Pons (tissue), 1 donor: ENCODE measurements at places on chromosomes 5 and 9.

DNA sequence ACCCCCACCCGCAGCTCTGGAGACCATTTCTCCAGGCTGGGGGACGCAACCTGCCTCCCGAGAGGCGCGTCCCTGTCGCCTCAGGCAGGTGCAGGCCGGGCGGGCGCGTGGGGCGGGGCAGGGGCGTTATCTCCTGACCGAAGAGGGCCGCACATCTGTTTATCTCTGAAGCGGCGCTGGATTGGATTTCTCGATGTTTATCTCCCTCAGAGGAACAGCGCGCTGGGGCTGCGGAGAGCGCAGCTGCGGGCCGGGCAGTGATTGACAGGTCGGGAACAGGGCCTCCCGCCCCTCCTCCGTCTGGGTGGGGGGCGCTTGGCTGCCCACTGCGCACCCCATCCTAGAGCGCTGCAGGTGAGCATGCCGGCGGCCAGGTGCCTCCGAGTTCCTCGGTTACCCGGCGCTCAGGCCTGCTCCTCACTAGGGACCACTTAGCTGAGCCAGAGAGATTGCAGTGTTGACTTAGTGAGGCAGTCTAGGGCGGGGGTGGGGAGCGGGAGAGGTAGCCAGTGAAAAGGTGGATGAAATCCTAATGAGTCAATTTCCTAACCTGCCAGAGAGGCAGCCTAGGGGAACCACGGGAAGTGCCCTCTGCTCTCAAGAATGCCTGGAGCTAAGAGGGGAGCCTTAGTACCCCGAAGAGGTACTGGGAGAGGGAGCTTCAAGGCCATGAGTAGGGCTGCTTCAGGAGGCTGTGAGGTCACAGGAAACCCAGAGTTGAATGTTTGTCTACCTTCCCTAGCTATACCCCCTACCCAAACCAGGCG lies 39.6 kb upstream of the TIFAB start:
- no peak for DNase-seq

GRCh38 chr5:142826741-142827492 lies 56.7 kb downstream of the ARHGAP26 start:
- DNase-seq: no peak

- DNase-seq: no peak
These were observed 54.7 kb downstream of the ANGPTL2 start for GRCh38 chr9:127067603-127068220.

DNA sequence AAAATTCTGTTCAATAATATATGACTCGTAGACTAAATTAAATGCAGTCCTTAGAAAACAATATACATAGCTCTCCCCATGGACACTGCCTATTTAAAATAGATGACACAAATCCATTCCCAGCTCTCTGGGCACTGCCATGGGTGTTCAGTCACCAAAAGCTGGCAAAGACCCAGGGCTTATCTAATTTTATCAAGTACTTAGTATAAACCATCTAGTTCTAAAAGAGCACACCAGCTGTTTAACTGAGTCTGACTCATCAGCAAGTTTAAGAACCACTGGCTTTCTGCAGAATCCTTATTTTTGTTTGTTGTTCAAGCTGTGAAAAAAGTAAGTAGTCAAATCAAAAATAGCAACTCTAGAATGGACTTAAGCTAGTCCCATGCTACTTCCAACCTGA lies 107.6 kb downstream of the PLPP1 start:
- no peak for DNase-seq

DNA sequence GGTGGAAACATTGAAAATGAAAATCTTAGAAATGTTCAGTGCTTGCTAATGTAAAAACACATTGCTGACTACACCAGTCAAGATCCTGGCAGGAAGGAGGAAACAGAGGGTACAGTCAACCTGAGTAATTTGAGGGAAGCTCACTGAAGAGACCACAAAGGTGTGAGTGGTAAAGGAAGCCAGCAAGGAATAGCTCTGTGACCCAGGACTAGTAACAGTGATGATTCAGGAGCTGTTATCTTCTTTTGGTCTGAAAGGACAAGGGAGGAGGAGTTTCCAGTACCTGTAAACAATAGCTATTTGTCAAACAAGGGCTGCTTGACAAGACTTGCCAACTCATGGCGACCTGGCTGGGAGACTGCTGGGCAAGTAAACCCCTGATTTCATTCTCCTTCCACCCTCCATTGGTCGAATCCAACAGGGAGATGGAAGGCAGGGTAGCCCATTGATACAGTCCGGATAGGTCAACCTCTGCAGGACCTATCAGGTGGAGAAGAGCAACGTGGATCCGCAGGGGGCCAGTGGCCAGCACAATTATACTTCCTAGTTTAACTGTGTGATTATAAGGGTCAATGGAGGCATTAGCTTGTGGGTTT lies 68.1 kb downstream of the MAMDC2 start:
- DNase-seq: no peak

GRCh38 chr9:33129886-33130881 lies 37.0 kb downstream of the B4GALT1 start:
- peak; percentile 17 for DNase-seq

- DNase-seq: no peak
These were observed 204.7 kb downstream of the PAPPA start for GRCh38 chr9:116358251-116358650.

DNA sequence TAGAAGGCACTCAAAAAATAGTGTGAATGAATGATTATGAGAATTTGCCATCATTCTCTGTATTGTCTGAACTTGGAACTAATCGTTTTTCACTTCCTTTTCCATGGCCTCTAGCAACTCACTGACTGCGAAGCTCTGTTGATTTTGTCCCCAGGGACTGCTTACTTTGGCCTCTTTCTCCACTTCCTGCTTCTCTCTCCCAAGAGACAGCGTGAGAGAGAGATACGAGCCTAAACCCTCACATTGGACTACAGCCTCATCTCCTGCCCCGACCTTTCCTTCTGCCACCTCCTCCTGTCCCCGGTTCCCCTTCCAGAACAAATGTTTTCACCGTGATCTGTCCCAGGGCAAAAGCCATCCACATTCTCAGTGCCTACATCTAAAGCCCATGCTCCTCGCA lies 300.8 kb upstream of the PANK3 start:
- peak; percentile 31 for DNase-seq

GRCh38 chr9:2624051-2624682 lies 2.6 kb downstream of the VLDLR start:
- no peak for DNase-seq

DNA sequence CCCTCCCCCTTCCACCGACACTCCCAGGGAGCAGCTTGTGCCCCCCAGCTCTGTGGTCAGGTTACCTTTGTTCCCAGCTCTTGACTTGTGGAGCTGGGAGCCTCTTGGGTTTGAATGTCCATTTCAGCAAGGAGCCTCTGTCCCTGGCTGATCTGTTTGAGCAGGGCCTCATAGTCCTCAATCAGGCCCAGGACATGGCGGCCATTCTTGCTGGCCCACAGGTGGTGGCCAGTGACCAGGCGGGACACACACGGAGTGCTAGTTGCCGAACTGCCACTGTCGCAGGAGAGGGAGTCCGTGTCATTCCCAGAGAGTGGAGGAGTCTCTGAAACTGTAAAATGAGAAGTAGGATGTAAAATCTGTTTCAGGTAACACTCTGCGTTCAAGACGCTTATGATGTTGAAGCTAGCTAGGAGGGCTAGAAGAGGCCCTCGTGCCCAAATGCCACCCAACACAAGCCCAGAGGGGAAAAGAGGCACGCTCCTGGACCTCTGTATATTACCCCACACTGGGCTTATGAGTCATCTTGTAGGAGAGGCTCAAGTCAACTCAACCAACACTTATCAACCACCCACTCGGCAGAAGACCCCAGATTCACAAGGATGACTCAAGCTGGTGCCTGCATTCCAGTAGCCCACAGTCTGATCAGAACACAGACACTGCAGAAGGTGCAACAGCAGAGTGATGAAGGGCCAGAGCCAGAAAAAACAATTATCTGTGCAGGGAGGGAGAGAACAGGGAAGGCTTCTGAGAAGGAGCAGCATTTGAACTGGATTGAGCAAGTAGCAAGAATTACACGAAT lies 177.0 kb downstream of the CDK5RAP2 start:
- DNase-seq: no peak

DNA sequence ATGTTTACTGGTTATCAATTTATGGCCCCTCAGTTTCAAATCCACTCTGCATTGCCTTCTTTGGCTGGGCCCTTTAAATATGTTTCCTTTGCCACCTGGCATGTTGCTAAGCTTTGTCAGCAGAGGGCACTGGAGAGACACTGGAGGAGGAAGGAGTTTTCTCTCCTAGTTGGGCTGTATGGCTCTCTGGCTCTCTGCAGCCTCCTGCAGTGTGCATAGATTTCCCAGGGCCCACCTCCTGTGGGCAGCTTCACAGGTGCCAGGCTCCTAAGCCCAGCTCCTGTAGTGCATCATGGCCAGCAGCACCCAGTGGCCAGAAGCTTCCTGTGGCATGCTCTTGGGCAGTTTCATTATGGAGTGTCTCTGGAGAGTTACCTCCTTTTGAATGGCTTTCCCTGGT lies 23.3 kb downstream of the CAVIN4 start:
- DNase-seq: peak; percentile 79

DNA sequence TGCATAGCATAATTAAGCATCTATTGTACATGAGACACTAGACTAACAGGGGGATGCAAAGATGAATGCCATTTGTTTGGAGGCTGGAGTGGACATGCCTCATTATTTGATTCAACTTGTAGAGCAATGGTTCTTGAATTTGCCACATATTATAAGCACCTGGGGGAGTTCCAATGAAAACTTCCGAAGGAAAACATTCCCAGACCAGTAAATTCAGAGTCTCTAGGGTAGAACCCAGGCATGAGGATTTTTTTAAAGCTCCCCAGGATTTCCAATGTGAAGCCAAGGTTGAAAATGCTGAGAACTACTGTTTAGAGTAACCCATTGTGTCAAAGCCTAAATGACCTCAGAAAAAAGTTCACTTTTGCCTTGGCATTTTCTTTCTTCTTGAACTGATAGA lies 93.9 kb upstream of the ITGA1 start:
- no peak for DNase-seq

DNA sequence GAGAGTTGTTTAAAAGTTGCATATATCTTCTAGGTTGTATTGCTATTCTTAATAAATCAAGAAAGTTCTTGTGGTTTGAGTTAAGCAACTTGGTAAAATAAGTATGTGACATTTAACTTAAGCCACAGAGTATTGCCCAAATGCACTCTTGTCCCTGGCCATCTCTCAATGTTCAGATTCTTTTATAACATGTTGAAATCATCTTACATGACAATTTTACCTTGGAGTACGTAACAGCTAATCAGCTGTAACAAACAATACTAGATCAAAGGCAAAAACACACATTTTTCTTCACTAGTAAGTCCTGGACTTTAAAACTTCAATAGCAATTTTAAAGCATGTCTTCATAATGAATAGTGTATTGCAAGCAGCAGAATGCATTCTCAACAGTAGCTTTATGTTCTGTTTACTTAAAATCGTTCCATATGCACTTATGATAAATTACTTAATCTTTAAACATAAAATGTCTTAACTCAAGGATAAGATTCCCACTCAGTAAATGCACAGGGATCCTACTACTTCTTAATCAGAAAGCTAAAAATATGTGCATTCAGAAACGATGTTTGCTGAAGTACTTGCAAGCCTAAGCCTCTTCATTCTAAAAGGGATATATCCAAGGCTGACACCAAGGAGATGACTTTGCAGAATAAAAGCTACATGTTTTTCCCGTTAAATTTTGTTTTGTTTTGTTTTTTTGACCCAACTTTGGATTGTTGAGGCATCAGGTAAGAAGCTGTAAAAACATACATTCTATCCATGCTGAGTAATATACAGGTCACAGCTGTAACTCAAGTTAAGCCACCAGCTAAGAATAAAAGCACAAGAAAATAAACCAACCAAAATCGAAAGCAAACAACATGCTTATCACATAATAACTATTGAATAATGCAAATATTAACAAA lies 86.1 kb upstream of the NFIB start:
- DNase-seq: no peak

GRCh38 chr5:4189317-4189716 lies 593.7 kb downstream of the IRX1 start:
- no peak for DNase-seq

DNA sequence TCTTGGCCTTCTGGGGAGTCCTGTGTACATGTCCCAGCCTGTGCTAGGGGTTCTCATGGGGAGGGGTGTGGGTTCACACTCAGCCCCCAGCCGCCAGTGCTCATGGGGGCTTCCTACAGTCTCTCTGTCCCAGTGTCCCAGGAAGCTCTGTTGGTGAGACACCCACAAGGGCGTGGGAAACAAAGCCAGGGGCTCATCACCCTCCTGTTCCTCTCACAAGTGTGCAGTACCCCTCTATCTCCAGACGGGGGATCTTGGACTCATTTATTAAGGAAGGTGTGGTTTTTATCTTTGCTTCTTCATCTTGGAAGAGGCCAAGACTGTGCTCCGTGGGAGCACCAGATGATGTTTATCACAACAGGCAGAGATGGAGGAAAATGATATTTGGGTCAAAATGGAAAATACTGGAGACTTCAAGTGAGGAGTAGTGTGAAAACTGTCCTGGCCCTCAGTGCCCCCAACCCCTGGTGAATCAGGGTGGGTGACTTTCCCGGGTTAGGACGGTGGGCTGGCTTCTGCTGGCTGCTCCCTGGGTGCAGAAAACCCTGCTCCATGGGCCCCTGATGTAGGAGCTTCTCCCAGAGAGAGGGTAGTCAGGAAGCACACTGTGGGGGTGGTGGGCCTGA lies 15.2 kb downstream of the TMEM171 start:
- no peak for DNase-seq

GRCh38 chr5:15002791-15003190 lies 131.2 kb upstream of the ANKH start:
- no peak for DNase-seq

GRCh38 chr5:98519571-98519970 lies 253.9 kb upstream of the RGMB start:
- no peak for DNase-seq

GRCh38 chr5:179258922-179259730 lies 86.1 kb downstream of the ADAMTS2 start:
- no peak for DNase-seq

DNA sequence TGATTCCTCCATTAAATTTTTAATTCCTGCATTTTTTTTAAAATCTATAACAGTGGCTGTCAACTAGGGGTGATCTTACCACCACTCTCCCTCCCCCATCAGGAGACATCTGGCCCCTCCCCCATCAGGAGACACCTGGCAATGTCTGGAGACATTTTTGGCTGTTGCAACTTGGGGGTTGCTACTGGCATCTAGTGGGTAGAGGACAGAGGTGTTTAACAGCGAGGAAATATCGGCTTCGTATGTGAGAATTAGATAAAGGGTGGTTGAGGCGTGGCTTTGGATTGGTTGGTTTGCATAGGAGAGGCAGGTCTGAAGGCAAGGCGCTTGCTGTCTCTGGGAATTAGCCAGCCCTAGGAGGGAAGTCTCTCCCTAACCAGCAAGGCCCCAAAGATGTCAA lies 10.5 kb downstream of the CDHR2 start:
- no peak for DNase-seq

GRCh38 chr5:133506181-133506580 lies 106.2 kb downstream of the FSTL4 start:
- DNase-seq: no peak

- no peak for DNase-seq
These were observed 261.4 kb downstream of the PDZD2 start for GRCh38 chr5:31900296-31900865.

- DNase-seq: no peak
These were observed 175.3 kb upstream of the KLF9 start for GRCh38 chr9:70589571-70590314.
